NCI-H1436 (cell line): ENCODE measurements at places on chromosomes 7 and 10.

GRCh38 chr10:86665868-86666267, 2.4 kb upstream of the LDB3 start:
- no peak for DNase-seq

DNA sequence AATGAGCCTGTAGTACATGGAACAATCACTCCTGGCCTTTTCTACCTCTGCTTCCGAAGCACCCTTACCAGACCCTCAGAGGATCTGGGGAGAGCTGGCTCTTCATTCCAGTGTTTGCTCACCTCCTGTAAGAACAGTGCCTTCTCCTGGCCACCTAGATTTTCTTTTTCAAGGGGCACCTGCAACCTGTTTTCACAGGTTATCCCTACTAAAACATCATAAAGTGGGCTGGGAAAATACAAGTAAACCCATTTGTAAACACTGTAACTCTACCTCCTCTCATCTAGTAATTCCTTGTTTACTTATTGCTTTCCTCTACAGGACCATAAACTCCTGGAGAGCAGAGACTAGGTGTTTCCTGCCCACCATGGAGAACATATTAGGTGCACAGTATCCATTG, 1.1 kb downstream of the PIK3AP1 start:
- DNase-seq = no peak

GRCh38 chr7:15087771-15088170, 185.2 kb upstream of the DGKB start:
- DNase-seq = no peak

DNA sequence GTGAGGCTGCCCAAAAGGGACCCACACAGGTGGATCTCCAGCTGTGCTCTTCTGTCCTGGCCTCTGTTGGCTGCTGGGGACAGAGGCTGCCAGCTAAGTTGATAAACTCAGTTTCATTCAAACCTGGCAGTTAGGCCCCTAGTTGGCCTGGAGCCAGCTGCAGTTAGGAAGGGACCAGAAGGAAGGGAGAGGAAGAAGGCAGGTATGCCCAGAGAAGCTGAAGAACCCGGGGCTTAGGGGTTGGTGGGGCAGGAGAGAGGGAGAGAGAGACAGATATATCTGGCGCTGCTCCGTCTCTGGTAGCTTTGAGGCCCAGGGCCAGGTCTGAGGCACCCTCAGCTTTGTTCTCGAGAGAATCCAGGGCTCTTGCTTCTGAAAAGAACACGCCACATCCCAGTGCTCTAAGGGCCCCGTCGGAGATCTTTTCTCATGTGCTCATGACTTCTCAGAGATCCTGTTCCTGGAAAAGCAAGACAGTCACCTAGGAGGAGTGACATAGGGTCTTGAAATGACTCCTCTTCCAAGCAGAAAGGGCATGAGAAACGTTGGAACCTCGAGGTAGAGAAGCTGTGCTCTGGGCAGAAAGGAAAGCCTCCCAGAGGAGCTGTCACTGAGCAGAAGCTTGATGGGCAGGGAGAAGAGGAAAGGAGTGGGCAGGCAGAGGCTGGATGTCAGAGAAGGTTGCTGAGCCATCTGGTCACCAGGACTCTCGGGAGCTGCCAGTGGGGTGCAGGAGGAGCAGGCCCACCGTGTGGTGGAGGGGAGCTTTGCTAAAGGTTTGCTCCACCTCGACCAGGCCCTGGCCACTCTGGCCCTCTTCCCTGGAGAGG, 153.6 kb downstream of the ARHGAP21 start:
- DNase-seq = no peak

GRCh38 chr7:103073989-103074518, 542 bp downstream of the FBXL13 start:
- DNase-seq = no peak

DNA sequence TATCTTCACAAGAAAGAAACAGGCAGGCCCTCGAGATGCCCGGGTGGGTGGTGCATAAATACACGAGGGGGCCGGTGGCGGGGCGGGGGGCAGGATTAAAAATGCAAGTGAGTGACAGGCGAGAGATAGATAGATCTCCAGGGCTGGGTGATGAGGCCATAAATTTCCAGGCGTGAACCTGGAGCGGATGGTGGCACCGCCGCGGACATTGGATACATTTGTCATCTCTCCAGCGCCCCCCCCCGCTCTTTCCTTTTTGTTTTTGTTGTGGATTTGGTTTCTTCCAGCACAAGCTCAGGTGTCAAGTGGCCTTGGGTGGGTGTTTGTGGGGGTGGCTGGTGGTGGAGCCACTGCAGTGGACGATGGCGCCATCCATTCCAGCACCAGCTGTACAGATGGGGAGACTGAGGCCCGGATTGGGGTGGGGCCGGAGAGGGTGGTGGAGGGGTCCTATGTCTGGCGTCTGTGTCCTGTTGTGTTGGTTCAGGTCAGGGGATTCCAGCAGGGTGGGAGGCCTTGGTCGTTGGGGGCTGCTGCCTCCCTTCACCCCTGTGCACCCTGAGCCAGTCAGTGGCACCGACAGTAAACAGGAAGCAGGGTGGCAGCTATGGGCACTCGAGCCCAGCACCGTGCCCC, 2.9 kb downstream of the ELFN1 start:
- DNase-seq = no peak

DNA sequence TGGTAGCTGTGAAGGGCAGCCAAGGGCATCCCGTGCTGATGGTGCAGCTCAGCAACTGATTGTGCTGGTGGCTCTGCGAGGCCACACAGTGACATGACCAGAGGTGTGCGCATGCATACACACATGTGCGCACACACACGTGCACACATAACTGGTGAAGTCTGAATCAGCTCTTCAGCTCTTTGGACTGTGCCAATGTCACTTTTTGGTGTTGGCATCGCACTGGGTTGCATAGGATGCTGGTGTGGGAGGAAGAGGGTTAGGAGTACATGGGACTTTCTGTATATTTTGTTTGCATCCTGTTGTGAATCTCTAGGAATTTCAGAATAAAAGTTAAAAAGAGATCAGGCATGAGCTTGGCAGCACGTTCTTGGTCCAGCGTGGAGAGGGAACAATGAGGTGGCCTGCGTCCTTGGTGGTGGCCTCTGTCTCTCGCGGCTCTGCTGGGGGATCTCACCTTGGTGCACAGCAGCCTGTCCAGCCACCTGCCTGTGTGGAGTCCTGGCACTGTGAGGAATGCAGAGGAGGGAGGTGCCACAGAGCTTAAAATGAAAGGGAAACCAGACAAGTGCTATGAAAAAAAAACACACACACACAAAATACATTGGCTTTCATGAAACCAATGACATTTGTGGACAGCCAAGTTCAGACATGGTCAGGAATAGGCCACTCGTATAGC, 124.0 kb downstream of the TRRAP start:
- no peak for DNase-seq

- DNase-seq = no peak
Observed at GRCh38 chr7:89495704-89496103, 658.6 kb upstream of the STEAP1 start.

DNA sequence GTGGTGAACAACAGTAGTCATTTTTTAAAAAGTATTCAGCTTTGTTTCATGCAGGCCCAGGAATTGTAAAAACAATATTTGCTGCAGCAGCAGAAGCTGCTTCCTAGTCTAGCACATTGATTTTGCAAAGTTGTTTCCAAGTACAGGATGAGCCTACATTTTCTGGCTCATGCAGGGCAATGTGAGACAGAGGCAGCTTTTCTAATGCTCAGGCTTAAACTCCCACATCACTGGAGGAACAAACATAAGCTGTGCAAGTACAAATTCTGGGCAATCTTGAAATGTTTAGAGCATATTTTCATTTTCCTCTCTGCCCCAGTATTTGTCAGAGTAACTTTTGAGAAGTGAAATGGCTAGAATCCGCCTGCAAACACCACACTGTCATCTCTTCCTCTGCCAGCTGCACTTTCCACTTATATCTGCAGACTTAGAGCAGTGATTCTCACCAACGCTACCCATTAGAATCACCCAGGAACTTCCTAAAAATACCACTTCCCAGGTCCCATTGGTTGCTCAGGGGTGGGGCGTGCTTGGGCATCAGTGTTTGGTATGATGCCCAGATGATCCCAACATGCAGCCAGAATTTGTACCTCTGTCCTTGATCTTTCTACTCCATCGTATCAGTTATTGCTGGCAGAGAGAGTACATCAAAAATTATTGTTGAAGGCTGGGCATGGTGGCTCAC, 304.1 kb upstream of the LRGUK start:
- no peak for DNase-seq

DNA sequence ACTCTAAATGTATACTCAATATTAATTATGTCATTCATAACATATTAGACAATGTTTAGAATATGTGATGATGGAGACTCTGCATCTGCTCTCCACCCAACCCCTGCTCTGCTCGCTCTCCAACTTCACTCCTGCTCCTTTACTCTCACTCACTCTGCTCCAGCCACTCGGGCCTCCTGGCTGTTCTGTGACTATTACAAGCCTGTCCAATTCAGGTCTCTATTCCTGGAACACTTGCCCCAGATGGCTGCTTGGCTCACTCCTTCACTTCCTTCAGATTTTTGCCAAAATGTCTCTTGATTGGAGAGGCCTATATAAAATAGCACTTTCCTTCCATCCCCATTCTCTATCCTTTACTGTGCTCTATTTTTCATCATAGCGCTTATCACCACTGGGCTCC, 84.8 kb downstream of the HBP1 start:
- no peak for DNase-seq

DNA sequence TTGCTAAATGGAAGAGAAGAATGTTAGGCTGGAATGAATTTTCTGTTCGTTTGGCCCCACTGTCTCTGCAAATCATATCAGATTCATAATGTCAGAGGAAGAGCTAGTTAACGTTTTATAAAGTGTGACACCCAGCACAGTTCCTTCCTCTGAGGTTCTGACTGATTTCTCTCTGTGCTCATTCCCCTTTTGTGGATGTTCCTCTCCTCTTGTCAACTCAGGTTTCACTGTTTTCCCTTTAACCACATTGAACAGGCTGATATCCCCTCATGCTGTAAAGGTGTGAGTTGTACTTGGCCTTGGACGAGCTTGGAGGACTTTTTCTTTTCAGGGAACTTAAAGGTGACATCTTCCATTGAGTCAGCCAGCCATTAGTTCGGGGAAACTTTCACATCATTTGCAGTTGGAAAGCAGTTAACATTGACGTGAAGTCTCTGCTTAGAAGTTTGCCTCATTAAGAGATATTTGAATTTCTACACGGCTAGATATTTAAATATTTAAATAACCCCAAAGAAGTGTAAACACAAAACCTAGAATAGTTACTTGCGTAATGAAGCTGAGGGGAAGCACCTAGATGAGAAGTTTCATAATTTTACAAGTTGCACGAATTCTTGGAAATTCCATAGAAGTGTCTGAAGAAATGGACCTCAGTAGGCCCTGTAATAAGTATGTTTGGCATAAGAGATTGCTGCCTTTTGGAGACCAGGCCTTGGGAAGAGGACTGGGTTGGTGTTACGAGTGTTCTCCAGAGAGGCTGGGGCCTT, 101.5 kb upstream of the EGR2 start:
- no peak for DNase-seq

- DNase-seq = peak; percentile 43
Observed at GRCh38 chr10:123896246-123896927, 4.8 kb upstream of the CPXM2 start.

- DNase-seq = no peak
Observed at GRCh38 chr7:116797612-116798011, 64.8 kb upstream of the CAPZA2 start.

- no peak for DNase-seq
Observed at GRCh38 chr7:137080516-137081203, 212.2 kb downstream of the CHRM2 start.

- DNase-seq = no peak
Observed at GRCh38 chr10:84213076-84213475, 12.3 kb downstream of the LRIT2 start.

GRCh38 chr10:89651916-89652573, 7.0 kb upstream of the PANK1 start:
- DNase-seq = no peak

DNA sequence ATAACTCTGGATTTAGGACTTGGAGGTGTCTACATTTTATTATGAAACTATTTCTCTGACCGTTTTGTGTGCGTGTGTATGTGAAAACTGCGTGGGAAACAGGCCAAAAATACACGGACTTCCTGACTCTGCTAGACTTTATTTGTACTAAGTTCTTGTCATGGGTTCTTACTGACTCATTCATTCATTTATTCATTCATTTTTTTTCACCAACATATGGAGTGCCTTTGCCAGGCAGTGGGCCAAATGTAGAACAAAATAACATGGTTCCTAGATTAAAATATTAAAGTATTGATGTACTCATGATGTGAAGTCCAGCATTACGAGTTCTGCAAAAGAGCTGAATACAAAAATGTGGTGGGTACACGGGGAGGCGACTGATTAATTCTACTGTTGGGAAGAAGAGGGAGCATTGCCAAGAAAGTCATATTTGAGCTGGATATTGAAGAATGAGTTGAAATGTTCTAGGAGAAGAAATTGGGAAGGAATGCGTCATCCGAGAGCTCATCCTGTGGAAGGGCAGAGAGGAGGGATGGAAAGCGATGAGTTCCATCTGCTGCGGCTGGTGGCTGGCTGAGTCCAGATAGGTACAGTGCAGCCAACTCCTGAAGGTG, 24.6 kb downstream of the CACNB2 start:
- DNase-seq = no peak
